ENCODE measurements at places on chromosomes 13 and 19.

GRCh38 chr13:40933508-40934204 lies 85.5 kb downstream of the ELF1 start:
- peak; percentile 14 for DNase-seq

DNA sequence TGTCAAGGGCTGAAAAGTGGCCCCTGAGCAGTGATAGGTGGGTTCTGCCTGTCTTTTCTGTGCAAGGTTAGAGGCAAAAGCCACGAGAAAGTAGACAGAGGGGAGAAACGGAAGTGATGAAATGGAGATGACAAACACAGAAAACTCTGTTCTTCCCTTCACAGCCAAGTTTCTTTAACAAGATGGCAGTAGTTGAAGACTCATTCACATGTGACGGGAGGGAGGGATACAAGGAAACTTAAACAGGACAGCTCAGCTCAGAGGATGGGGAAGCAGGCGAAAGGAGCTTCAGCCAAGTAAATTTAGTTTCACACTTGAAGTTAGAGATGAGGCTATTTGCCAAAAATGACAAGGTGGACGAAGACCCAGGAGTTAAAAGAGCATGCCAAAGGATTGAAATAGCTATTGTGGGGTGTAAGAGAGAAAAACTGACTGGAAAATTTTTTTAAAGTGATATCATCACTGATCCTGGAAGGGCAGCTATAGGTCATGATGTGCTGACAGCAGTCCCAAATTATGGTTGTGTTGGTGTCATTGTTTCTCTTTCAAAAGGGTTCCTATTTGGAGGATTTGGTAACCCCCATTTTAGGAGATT lies 347.9 kb downstream of the EFNB2 start:
- no peak for DNase-seq

- DNase-seq = no peak
These were observed 275.3 kb downstream of the KCTD12 start for GRCh38 chr13:76610819-76611415.

- no peak for DNase-seq
These were observed 152.0 kb upstream of the SERP2 start for GRCh38 chr13:44221657-44222056.

DNA sequence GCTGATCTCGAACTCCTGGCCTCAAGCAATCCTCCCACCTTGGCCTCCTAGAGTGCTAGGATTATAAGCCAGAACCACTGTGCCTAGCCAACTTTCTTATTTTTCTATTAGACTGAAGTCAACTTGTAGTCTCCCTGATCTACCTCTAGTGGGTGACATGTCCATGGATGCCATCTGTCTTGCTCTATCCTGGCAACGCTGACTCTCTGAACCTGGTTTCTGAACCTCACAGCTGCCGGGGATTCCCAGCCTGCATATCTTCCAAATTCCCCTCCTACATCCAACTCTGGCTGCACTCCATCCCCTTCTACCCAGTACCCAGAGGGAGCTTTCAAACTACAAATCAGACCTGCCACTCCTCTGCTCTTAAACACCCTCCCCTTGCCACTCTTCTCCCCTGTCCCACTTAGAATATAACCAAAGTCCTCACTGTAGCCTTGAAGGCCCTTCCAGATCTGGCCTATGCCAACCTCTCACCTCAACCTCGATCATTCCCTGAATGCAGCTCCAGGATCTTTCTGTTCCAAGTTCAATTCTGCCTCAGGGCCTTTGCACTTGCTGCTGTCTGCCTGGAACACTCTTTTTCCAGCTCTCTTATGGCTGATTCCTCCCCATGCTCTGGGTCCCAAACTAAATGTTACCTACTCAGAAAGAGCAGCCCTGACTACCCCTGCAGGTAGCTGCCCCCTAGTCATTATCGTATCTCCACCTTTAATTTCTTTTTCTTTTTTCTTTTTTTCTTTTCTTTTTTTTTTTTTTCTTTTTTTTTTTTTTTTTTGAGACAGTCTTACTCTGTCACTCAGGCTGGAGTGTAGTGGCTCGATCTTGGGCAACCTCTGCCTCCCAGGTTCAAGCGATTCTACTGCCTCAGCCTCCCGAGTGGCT lies 2.2 kb downstream of the CLIP3 start:
- no peak for DNase-seq

GRCh38 chr13:32019612-32020233 lies 11.9 kb upstream of the FRY start:
- DNase-seq = peak; percentile 63

GRCh38 chr13:113630804-113631203 lies 27.2 kb downstream of the ATP4B start:
- no peak for DNase-seq

- peak; percentile 40 for DNase-seq
These were observed 26.3 kb downstream of the DCAF15 start for GRCh38 chr19:13978351-13979243.

DNA sequence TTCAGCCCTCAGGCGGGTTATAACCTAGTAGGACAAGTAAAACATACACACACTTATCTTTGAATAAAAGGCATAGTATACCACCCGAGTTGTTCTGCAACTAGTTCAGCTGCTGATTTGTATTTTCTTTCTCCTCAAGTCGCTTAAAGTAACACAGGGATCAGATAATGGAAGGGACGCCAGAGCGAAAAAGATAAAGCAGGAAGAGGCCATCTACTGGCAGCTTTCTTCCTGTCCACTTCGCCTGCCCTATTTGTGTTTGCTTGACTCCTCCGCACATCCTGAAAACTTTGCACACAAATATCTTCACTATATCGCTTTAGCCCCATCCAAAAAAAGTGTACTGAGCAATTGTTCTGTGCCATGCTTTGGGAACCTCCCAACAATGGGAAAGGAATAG lies 238.0 kb upstream of the SOX21 start:
- DNase-seq = no peak

DNA sequence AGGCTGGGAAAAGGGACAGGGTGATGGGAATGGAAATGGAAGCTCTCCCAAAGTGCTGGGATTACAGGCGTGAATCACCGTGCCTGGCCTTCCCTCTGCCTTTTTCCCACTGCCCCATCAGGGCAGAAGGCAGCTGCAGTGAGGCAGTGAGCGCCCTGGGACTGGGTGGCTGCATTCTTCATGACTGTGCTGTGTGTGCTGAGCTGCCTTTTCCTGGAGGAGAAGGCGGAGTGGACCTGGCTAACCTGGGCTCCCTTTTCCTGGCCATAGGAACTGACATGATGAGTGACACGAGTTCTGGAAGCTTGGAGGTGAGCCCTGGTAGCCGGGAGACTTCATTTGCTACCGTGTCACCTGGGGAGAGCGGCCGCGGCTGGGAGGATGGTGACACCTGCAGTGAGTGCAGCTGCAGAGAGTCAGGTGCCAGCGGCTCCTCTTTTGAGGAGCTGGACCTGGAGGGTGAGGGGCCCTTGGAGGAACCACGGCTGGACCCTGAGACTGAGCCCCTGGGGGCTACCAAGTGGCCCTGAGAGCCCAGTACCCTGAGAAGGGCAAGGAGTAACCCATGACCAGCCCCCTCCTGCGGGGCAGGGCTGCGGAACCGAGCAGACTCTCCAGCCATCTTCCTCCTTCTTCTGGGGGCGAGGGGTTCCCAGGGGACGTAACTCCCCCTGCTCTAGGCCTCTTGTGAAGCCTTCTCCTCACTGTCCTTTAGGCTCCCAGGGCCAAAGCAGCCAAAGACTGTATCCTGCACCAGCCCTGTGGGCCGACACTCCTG lies 26.3 kb upstream of the ZNF492 start:
- DNase-seq = no peak

DNA sequence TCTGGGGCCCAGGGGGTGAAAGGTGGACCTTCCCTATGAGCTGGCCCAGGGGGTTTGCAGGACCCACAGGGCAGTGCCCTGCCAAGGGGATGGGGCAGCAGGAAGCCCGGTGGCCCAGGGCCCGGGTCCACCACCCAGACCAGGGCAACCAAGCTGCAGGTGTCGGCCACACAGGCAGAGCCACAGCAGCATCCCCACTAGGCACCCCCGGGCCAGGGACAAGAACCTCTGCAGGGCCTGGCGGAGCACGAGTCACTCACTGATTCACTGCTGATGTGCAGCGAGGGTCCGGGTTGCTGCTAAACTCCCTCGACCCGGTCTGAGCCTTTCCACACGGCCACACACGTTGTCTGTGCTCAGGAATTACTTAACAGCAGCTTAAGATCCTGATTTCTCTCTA lies 8.8 kb downstream of the FZR1 start:
- no peak for DNase-seq

DNA sequence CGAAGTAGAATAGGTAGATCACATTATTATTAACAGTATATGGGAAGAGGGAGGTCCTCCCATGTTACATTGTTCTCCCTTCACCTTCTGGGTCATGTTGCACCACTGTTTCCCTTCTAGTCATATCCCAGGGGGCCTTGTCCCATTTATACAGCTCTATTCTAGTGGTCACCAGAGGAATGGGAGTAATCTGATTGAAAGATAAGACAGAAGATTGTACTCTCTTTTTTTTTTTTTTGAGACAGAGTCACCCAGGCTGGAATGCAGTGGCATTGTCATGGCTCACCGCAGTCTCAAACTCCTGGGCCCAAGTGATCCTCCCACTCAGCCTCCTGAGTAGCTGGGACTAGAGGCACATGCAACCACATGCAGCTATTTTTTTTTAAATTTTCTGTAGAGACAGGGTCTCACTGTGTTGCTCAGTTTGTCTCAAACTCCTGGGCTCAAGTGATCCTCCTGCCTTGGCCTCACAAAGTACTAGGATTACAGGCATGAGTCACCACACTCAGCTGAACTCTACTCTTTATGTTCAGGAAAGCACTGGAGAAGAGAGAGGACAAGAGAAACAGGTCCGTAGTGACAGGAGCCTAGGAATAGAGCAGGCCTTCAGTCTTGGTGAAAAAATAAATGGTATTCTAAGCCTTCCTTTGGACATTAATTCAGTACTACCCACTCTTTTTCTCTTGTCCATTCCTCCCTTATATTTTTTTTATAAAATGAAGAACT lies 4.3 kb upstream of the ZNF529 start:
- no peak for DNase-seq

GRCh38 chr13:75458696-75459422 lies 23.1 kb downstream of the TBC1D4 start:
- DNase-seq = no peak

- DNase-seq = peak; percentile 67
These were observed 7.5 kb downstream of the RASA3 start for GRCh38 chr13:114124921-114125320.

GRCh38 chr19:38144667-38145066 lies 79.4 kb downstream of the DPF1 start:
- DNase-seq = no peak

DNA sequence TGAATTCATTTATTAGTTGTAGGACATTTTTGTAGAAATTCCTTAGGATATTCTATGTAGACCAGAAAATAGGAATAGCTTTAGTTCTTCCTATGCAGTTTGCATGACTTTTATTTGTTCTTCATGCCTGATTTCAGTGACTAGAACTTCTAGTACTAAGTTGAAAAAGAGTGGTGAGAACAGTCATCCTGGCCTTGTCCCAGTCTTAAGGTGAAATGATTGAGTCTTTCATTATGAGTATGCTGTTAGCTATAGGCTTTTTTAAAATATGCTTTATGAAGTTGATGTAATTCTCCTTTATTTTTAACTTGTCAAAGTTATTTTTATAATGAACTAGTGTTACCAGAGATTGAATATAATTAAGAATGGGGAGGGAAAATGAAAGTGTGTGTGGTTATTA lies 690.1 kb upstream of the KLHL1 start:
- no peak for DNase-seq

- DNase-seq = no peak
These were observed 10.2 kb downstream of the GAS6 start for GRCh38 chr13:113853518-113854237.

DNA sequence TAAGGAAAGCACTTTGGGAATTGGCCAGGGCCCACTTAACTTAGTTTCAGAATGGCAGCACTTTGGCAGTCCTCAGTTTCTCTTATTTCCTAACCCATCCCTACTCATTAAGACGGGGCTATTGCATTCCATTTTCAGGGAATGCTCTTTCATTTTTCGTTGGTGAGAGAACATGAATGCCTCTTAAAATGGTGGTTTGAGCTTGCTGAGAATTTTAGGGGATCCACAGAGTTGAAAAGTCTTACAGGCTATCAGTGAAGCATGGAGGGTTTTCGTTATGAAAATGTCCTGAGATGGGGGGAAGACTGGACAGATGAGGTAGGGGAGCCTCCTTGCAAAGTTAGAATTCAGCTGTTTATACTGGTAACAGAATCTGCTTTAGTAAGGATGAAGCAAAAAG lies 71.4 kb downstream of the LRCH1 start:
- DNase-seq = no peak

- no peak for DNase-seq
These were observed 487.8 kb downstream of the KCTD12 start for GRCh38 chr13:76398425-76398824.

- DNase-seq = no peak
These were observed 2.4 kb downstream of the CD33 start for GRCh38 chr19:51227326-51227725.

DNA sequence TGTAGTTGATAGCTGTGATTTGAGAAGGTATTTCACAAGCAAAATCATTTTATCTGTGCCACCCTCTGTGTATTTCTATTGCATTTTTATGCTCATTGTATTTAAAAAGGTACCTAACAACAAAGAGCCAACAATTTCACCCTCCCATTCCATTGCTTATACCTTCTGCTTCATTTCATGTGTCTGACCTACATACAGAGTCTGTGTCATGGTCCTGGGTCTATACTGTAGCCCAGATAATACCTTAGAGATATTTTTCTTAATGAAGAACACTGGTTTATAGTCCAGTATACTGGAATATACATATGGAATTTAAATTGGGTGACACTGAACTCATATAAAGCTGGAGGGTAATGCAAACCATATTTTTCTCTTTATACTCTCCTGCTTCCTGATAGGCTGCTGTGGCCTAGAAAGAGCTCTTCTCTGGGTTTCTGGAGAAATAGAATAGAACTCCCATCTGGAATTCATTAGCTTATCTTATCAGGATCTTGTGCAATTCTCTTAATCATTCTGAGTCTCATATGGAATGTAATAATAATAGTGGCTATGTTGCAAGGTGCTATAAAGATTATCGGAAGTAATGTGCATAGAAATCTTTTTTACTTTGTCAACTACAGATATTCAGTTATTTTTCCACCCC lies 31.8 kb upstream of the SPART start:
- no peak for DNase-seq

GRCh38 chr13:33575378-33575777 lies 242.6 kb upstream of the RFC3 start:
- no peak for DNase-seq

DNA sequence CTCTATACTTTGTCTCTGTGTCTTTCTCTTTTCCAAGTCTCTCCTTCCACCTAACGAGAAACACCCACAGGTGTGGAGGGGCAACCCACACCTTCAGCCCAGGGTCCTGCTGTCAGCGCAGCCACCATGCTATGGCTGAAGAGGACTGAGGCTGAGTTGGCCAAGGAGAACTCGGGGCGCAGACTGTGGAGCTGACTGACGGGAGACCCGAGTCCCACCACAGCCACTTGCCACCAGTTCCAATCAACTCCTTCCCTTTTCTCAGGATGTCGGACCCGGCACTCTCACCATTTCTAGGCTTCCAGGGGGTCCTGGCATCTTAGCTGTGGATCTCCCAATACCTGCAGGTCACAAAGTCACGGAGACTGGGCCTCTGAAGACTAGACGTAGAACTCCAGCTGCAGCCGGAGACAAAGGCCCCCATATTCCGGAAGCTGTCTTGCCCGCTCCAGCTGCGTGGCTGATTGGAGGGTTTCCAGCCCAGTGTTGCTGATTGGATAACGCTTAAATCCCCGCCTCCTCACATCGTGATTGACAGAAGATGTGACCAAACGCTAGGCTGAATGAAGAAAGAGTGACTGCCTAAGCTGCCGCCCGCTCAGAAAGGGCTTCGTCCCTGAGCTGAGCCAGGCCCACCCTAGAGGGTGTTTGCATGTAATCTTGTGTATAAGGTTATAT lies 63.6 kb downstream of the ZNF429 start:
- peak; percentile 96 for DNase-seq

GRCh38 chr13:22278336-22278929 lies 607.6 kb downstream of the FGF9 start:
- peak; percentile 80 for DNase-seq

- no peak for DNase-seq
These were observed 21.6 kb upstream of the RNF113B start for GRCh38 chr13:98198683-98199082.

Data from natural killer cell (primary cell).